Fibroblast of gingiva (primary cell): ENCODE measurements at places on chromosomes 1 and 21.

DNA sequence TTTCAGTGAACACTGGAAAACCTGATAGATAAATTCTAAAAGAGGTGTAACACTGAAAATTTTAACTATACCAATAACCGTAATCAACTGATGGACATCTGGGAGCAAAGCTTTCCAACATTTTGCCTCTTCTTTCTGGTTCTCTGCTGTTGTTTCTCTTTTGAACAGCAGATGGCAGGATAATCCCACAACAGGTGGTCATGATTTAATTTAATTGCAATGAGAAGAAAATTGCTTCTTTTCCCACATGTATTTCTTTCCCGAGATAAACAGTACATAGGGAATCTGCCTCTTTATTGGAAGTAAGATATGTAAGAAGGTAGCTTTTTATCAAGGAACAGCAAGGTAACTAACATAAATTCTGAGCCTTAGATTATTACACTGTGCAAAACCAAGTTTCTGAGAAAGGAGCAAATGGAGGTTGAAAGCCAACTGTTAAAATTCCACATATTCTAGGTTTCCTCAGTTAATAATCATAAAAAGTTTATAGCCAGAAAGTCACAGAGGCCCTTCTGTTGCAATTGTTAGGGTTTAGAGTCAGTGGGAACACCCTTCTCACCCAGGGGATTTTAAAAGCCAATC is 72.9 kb downstream of the RPS6KA1 start:
- peak; percentile 40 for DNase-seq

- DNase-seq: no peak
Measured at GRCh38 chr1:75472089-75472970, 138.6 kb downstream of the SLC44A5 start.

DNA sequence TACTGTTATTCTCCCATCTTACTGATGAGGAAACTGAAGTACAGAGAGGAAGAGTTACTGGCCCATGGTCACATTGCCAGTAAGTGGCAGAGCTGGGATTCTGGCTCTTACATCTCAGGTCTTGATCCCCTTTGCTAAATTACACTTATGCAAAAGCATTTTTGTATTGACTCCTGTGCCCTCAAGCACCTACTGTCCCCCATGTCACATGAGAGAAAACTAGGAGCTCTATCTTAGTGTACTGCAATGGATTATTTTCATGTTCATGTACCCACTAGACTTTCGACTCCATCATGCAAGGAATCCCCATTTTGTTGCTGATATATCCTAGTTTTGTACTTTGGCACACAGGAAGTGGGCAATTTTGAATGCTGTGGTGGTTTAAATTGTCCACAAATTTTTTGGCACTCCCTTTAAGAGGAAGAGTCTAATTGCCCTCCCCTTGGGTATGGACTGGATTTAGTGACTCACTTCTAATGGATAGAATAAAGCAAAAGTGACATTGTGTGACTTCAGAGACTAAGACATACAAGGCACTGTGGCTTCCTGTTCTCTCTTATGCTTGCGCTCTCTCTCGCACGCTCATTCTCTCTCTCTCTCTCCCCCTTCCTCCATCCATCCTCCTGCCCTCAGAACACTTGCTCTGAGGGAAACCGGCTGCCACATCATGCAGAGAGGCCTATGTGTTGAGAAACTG is 43.5 kb upstream of the JAK1 start:
- DNase-seq: no peak

- no peak for DNase-seq
Measured at GRCh38 chr1:162028726-162029125, 5.1 kb upstream of the OLFML2B start.

DNA sequence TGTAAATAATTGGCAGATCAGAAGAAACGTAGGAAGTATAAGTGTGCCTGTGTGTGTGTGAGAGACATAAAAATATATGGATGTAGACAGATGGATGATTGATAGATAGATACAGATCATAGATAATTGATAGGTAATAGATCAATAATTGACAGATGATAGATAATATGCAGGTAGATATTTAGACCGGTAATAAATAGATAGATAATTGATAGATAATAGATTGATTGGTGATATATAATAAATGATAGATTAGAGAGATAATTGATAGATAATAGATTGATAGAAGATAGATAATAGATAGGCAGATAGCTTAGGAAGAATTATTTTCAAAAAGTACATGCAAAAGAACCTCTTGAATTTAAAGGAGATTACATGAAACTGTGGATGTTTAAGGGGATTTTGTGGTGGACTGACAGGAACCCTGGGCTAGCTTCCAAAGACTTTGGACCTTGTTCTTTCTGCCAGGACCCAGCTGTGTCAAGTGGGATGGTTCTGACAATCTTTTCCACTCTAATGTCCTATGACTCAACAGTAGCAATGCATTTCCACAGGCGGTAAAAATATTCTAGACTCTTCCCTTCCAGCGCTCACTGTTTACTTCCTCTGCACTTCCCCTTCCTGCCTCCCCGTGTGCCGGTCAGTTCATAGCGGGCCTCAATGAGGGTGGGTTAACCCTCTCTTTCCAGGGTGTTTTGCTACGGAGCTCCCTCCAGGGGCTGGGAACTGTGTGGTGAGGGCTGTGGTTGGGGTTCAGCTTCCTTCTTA is 39.4 kb downstream of the KCNJ15 start:
- no peak for DNase-seq

DNA sequence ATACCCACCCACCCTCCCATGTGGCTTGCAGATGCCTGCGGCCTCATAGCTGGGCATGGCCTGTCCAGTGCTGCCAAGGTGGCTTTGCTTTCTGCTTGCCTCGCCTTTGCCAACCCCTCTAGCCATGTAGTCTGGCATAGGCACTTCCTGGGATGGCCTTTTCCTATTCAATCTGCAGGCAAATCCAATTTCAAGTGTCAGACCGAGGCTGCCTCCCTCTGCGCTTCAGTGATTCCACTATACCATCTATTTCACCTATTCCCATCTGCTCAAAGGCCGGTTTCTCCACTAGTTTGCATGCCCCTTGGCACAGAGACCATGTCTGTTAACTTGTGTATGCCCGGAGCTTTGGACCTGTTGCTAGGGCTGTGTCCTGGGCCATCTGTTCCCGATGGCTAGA is 3.8 kb upstream of the ZBTB21 start:
- DNase-seq: no peak

DNA sequence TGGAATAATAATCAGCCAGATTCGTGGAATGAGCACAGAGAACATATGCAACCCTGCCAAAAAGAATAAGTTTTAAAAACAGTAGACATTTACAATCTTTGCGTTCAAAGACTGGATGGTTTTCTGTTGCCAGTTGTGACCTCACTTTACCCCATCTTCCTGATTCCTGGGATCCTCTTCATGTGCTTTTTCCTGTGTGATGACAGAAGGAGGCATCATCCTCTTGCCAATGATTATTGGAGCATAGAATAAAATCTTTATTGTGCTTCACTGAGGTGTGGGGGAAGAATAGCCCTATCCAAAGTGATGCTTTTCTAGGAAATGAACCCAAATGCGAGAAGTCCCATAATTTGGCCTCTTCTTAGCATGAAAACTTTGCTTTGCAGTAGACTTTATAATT is 15.0 kb upstream of the BARHL2 start:
- no peak for DNase-seq

DNA sequence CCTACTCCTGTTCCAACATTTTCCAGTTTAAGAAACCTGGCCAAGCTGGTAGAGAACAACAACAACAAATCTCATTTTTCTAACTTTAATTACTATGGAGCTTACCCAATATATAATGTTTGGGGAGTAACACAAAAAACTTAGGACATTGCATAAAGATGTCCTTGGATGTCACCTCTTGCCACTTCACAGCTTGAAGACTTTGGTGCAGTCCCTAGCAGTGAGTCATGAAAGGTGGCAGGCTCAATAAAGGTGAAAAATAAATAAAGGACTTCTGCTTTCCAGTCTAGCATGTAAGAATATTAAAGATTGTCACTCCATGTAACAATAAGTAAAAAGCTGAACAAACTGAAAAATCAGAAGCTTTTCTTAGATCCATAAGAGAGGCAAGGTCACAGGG is 17.6 kb upstream of the SELP start:
- no peak for DNase-seq

DNA sequence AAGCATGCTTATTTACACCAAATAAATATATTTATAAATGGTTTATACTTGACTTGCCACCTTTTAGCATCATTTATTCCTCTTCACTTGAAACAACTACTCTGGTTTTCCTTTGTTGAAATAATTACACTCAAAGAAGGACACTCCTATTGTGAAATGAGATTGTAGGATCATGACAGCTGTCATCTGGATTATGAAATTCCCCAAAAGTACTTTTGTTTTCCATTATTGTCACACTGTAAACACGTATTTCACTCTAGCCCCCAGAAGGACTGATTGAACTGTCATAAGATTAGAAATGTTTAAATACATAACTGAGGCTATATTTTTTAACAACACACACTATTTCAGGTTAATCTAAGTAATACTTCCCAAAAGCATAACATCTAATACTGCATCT is 593.8 kb downstream of the LRRIQ3 start:
- no peak for DNase-seq

GRCh38 chr1:10873189-10873588 is 76.7 kb upstream of the CASZ1 start:
- no peak for DNase-seq

GRCh38 chr1:107451715-107452114 is 310.9 kb downstream of the NTNG1 start:
- no peak for DNase-seq

DNA sequence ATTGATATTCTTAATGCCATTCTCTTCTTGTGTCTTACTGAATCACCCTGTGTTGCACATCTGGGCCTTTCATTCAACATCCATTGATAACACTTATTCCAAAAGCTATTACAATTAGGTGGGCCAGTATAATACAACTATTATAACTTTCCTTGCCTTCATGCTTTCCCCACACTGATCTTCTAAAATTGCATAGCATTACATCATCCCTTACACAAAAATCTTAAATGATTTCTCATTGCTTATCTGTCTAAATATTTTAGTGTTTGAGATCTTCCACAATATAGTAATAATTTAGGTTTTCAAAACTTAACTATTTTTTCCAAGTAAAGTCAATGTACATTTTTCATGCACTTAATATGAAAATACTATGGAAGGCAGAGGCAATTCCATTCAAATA is 1634.1 kb downstream of the PLA2G4A start:
- no peak for DNase-seq

GRCh38 chr1:167808690-167809089 is 86.9 kb downstream of the MPZL1 start:
- no peak for DNase-seq

DNA sequence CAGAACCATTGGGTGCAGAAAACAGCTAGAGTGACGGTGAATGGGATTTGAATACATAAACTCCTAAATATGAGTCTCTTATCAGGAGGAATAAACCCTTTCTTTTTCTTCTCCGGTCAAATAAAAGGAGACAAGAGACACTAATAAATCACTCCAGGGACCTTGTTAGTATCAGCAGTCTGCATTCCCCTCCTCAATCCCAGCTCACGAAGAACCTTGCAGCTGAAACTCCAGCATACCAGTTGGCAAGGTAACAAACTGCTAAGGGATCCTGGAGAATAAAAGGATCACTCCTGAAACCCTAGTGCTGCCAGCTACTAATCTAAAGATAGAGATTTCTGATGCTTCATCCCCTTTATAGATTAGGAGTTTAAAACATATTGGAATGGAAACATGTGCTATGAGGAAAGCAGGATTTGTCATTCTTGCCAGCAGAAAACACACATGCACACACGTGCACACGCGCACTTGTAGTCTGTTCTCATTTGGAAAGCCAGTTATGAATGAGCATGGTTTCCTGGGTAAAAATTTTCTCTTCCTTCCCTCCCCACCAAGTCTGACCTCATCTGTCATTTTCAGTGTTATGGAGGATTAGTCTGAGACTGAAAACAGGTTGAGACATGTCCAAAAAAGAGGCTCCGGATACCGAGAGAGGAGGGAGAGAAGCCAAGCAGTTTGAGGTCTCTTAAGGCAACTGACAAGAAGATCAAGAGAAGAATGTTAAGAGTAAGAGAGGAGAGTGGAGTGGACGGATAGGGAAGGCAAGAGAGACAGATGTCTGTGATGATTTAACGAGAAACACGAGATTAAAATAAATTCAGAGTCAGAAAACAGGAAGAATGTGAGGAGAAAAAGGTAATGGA is 10.9 kb downstream of the IER5 start:
- no peak for DNase-seq

GRCh38 chr1:11429226-11429625 is 49.7 kb upstream of the DISP3 start:
- DNase-seq: no peak
